Stomach (tissue), 19 donors: ENCODE measurements at places on chromosomes 5 and 9.

GRCh38 chr9:2257248-2257929, 242.2 kb downstream of the SMARCA2 start:
- DNase-seq, result no peak

DNA sequence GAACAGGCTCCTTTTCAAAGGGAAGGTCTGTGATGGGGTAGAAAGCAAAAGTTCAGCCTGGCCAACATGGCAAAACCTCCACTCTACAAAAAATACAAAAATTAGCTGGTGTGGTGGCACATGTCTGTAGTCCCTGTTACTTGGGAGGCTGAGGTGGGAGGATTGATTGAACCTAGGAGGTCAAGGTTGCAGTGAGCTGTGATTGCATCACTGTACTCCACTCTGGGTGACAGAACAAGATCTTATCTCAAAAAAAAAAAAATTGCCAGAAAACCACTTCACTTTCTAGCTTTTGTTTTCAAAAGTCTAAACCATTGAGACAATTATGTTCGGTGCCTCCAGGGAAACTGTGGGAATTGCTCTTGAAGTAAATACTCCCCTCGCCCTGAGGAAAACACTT, 43.5 kb downstream of the S100Z start:
- no peak for DNase-seq

GRCh38 chr5:154189819-154190594, 526 bp upstream of the GALNT10 start:
- peak; percentile 89 for DNase-seq

DNA sequence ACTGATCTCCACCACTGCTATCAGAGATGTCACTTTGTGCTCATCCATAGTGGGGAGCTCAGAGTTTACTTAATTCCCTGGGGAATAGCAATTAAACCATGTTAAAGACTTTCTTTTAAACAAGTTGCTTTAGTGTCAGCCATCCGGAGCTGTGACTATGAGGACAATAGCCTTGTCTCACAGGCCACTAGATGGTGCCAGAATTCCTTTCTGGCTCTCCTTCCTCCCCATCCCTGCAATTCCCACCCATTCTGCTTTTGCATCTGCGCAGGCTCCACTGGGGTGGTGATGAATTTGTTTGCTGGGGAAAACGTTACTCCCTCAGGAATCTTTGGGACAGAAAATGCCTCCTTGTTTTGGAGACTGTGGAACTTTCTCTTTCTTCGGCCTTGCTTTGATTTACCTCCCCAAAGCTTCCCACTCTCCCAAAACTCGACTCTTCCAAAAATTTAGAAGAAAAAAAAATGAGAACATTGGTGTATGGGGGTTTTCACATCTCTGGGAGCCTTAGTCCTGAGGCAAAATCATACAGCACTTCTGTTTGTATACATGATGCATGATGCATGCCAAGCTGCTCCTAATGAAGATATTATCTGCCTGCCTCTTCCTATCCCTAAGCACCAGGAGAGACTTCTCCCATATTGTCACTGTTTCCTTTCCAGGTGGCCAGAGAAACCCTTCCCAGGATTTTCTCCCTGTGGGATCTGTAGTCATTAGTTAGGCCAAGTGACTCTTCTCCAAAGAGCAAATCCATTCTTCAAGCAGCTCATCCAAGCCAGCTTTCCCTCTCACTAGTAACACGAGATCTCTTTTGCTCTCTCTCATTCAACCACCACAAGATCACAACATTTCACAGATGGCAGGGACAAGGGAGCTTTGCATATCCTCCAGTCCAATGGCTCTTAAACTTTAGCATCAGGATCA, 466.1 kb downstream of the TLR4 start:
- no peak for DNase-seq

GRCh38 chr9:83322438-83322837, 215.8 kb downstream of the FRMD3 start:
- DNase-seq, result no peak

DNA sequence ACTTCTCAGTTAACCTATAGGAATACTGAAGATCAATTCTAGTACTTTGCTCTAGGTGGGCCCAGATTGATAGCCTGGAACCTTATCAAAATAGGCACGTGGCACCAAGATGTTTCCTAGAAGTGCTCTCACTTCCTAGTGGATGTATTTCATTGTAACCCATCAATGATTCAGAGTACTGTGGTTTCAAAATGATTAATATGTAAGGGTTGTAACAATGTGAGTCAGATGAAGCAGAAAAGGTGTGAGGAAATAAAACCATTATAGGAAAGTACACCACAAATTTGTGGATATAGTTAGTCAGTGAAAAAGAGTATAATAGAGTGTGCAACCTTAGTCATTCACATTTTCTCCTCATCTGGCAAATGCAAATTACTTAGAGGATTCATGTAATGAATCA, 177.3 kb upstream of the FST start:
- DNase-seq, result no peak

DNA sequence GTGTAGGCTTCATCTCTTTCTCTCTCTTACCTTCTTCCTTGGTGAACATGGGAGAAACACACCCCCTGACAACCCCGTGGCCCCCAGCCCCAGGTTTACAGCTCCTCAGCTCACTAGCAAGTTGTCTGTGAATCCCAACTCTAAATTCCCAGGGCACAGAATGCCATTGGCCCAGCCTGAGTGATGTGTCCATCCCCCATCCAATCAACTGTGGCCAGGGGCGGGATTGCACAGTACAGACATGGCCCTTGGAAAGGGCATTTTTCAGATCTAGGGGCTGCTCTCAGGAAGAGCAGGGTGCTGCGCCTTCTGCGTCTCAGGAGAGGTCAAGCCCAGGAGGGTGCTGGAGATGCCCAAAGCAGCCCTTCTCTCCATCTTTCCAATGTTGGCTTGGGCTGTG, 48.2 kb upstream of the ASS1 start:
- no peak for DNase-seq

DNA sequence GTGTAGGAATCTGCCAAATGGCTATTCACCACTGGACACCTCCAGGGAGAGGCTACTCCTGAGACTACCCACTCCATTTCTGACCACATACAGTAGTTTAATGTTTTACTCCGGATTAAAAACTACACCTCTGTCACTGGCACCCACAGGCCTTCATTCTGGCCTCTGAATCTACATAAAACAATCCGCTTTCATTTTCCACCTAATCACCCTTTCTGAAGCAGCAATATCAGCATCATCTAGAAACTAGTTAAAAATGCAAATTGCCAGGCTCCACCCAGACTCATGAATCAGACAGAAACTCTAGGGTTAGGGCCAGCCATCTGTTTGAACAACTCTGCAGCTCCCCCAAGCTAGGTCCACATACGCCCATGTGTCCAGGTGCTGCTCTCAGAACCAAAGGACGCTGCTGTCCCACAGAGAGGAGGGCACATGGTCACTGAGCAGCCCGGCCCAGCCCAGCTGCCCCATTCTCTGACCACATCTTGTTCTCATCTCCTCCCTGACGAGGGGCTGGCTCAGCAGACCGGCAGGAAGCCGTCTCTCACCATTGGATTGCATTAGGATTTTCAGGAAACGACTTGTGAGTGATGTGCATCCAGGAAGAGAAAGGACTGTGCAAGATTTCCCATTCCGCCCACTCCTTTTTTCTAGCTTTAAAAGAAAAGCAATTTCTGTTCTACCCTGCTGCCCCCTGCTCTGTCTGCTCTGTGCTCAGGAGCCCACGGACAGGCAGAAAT, 34.7 kb downstream of the ADAM19 start:
- DNase-seq, result peak; percentile 72

- DNase-seq, result no peak
These were observed 19.7 kb downstream of the TTC39B start for GRCh38 chr9:15287309-15287708.

DNA sequence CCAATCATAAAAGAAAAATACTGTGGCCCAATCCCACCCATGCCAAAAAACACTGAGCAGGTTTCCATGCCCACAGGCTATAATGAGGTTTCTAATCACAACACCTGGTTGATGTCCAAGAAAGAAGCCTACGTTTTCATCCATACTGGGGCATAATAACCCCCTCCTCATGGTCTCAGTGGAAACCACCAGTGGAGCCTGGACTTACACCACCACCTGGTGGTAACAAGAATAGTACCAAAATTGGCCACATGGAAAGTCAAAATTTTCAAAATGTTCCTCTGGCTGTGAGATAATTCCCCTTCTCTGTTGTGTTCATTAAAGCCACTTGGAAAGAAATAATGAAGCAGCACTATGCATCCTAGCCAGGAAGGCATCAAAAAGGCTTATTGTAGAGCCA, 687.3 kb upstream of the ST8SIA4 start:
- no peak for DNase-seq

GRCh38 chr9:88875400-88876120, 115.7 kb upstream of the S1PR3 start:
- DNase-seq, result no peak

DNA sequence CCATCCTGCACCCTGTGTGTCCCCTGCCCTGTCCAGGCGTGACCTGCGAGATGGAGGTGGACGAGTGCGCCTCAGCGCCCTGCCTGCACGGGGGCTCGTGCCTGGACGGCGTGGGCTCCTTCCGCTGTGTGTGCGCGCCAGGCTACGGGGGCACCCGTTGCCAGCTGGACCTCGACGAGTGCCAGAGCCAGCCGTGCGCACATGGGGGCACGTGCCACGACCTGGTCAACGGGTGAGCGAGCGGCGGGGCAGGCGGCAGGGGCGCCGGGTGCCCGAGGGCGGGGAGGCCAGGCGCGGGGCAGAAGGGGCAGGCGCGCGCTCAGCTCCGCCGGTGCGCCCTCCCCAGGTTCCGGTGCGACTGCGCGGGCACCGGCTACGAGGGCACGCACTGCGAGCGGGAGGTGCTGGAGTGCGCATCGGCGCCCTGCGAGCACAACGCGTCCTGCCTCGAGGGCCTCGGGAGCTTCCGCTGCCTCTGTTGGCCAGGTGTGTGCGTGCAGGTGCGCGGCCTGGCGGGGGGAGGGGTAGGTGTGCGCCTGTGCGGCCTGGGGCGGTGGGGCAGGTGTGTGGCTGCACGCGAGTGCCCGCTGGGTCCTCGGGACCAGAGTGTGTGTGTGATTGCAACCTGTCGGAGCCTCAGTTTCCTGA, 10.0 kb downstream of the CRB2 start:
- no peak for DNase-seq
